SK-N-SH (cell line): ENCODE measurements at places on chromosomes 1 and 21. TPM values are rescaled to one million over a fixed set of nuclear protein-coding genes. Genes with fewer than 3 reads are reported as not detected.

Gene PRDX6
- polyA plus RNA-seq: 224 and 270 TPM in 2 replicates

Gene FMOD
- polyA plus RNA-seq: not detected in 2 replicates

Gene C1orf122
- polyA plus RNA-seq: 63.2 and 75.3 TPM in 2 replicates

Gene AZIN2
- 17.8 and 20.6 TPM in 2 replicates for polyA plus RNA-seq

Gene CSF3R
- polyA plus RNA-seq: not detected in 2 replicates

Gene IFNLR1
- polyA plus RNA-seq: 0.29 and 0.30 TPM in 2 replicates

Gene ZMPSTE24
- 13.7 and 15.4 TPM in 2 replicates for polyA plus RNA-seq

Gene MTARC1
- 5.4 and 6.1 TPM in 2 replicates for polyA plus RNA-seq

Gene PRR9
- polyA plus RNA-seq: not detected in 2 replicates

Gene NKAIN1
- 0.54 and 0.96 TPM in 2 replicates for polyA plus RNA-seq

Gene TMEM269
- 0.05 and 0.08 TPM in 2 replicates for polyA plus RNA-seq

Gene KIF21B
- 0.24 and 0.26 TPM in 2 replicates for polyA plus RNA-seq

Gene CLDN14
- polyA plus RNA-seq: not detected in 2 replicates

Gene BRINP3
- not detected in 2 replicates for polyA plus RNA-seq

Gene VCAM1
- 5.0 and 7.2 TPM in 2 replicates for polyA plus RNA-seq

Gene DRAXIN
- 0.57 and 0.97 TPM in 2 replicates for polyA plus RNA-seq

Gene INSRR
- 0.20 and 0.63 TPM in 2 replicates for polyA plus RNA-seq

Gene KCNQ4
- 0.05 and 0.15 TPM in 2 replicates for polyA plus RNA-seq

Gene CACNA1S
- polyA plus RNA-seq: not detected in 2 replicates

Gene LYPD8
- polyA plus RNA-seq: 1.5 and 1.6 TPM in 2 replicates

Gene TRPM2
- polyA plus RNA-seq: not detected in 2 replicates

Gene NBPF20
- 2.0 and 2.2 TPM in 2 replicates for polyA plus RNA-seq

Gene PSRC1
- 19.4 and 20.3 TPM in 2 replicates for polyA plus RNA-seq

Gene CALML6
- polyA plus RNA-seq: 0.87 and 1.3 TPM in 2 replicates

Gene KCNAB2
- 6.1 and 7.6 TPM in 2 replicates for polyA plus RNA-seq

Gene PYHIN1
- polyA plus RNA-seq: not detected in 2 replicates

Gene RIMKLA
- 0.08 and 0.13 TPM in 2 replicates for polyA plus RNA-seq

Gene RIMS3
- 1.9 and 2.9 TPM in 2 replicates for polyA plus RNA-seq

Gene CD164L2
- polyA plus RNA-seq: 0.05 TPM in 2 replicates

Gene OR2T4
- not detected in 2 replicates for polyA plus RNA-seq

Gene CLCA4
- polyA plus RNA-seq: not detected in 2 replicates

Gene MROH9
- polyA plus RNA-seq: 0.24 and 0.26 TPM in 2 replicates

Gene LCE1F
- not detected in 2 replicates for polyA plus RNA-seq

Gene SLAMF9
- polyA plus RNA-seq: 0.12 and 0.19 TPM in 2 replicates

Gene SELENBP1
- 0.11 and 0.16 TPM in 2 replicates for polyA plus RNA-seq

Gene KCNK1
- 10.1 and 10.6 TPM in 2 replicates for polyA plus RNA-seq

Gene OLFML2B
- polyA plus RNA-seq: 5.7 and 7.3 TPM in 2 replicates

Gene HMCN1
- polyA plus RNA-seq: 59.5 and 92.6 TPM in 2 replicates

Gene ACTN2
- 0.10 and 0.15 TPM in 2 replicates for polyA plus RNA-seq

Gene IPO13
- polyA plus RNA-seq: 15.5 and 16.7 TPM in 2 replicates

Gene FMO5
- polyA plus RNA-seq: 0.30 and 0.50 TPM in 2 replicates
